ENCODE measurements at places on chromosomes 16 and 17.

- DNase-seq = no peak
Measured at GRCh38 chr16:48157302-48157701, 1.5 kb upstream of the ABCC12 start.

- no peak for DNase-seq
Measured at GRCh38 chr17:47212458-47212857, 3.3 kb downstream of the MYL4 start.

- DNase-seq = no peak
Measured at GRCh38 chr16:15592324-15592723, 50.6 kb downstream of the MARF1 start.

DNA sequence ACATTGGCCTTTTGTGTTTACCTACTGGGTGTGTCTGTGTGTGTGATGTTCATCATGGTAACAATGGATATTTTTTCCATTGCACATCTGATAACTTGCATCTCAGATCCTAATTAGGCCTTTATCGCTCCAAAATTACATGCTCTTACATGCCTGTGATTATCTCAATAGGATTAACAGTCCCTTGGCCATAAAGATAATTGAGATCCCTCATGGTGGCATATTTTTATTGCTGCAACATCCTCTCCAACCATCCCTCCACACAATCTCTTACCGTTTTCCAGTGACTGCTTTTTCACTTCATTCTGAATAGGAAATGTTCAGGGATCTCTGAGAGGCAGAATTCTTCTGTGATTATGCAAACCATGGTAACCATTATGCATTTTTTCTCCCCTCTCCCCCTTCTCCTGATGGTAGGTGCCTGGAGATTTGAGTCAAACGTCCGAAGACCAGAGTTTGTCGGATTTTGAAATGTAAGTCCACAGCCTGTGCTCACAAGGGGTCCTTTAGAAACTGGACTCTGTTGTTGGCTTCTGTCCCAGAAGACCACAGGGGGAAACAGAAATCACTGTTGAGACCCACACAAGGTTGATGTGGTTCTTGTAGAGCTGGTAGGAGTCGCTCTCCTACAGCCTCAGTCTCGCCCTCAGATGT lies 405.5 kb downstream of the CPPED1 start:
- DNase-seq = no peak

- DNase-seq = no peak
Measured at GRCh38 chr16:22979038-22979437, 165.1 kb downstream of the HS3ST2 start.

GRCh38 chr17:48126532-48126850 lies 18.9 kb downstream of the SNX11 start:
- DNase-seq = no peak

Measured in SW 1271 (cell line).